Adrenal gland (tissue), 19 donors: ENCODE measurements at places on chromosomes 12 and 14. TPM values are rescaled to one million over a fixed set of nuclear protein-coding genes. Genes with fewer than 3 reads are reported as not detected.

- H3K27ac ChIP-seq: no peak overlapping the region
- no peaks in the 10 kb centered on the region for H3K27me3 ChIP-seq
- no peak for DNase-seq
- H3K4me1 ChIP-seq: peaks cover 65% of the 10 kb centered on the region
Observed at GRCh38 chr12:116186482-116187150, 90.9 kb downstream of the MED13L start.

DNA sequence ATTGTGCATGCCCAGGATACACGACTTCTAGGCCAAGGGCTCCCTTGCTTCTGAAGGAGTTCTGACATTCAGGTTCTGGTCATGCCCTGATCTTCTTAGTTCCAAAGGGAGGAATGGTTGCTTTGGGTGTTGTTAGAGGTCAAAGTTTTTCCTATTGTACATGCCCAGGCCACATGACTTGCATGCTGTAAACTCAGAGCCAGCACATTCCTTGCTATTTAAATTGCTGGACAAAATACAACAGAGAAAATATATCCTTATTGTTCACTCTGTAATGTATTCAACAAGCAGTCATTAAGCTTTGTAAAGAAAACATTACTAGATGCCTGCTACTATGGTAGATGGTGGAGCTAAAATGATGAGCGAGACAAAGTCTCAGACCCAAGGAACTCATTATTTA is 71.2 kb upstream of the COCH start:
- no peak overlapping the region for H3K27ac ChIP-seq
- no peak for DNase-seq
- H3K36me3 ChIP-seq: no peaks in the 10 kb centered on the region

- DNase-seq: no peak
- H3K27ac ChIP-seq: no peak overlapping the region
- H3K4me3 ChIP-seq: no peak overlapping the region
- H3K36me3 ChIP-seq: no peaks in the 10 kb centered on the region
- peaks cover 12% of the 10 kb centered on the region for H3K4me1 ChIP-seq
Observed at GRCh38 chr14:68178282-68178681, 358.7 kb downstream of the RAD51B start.

DNA sequence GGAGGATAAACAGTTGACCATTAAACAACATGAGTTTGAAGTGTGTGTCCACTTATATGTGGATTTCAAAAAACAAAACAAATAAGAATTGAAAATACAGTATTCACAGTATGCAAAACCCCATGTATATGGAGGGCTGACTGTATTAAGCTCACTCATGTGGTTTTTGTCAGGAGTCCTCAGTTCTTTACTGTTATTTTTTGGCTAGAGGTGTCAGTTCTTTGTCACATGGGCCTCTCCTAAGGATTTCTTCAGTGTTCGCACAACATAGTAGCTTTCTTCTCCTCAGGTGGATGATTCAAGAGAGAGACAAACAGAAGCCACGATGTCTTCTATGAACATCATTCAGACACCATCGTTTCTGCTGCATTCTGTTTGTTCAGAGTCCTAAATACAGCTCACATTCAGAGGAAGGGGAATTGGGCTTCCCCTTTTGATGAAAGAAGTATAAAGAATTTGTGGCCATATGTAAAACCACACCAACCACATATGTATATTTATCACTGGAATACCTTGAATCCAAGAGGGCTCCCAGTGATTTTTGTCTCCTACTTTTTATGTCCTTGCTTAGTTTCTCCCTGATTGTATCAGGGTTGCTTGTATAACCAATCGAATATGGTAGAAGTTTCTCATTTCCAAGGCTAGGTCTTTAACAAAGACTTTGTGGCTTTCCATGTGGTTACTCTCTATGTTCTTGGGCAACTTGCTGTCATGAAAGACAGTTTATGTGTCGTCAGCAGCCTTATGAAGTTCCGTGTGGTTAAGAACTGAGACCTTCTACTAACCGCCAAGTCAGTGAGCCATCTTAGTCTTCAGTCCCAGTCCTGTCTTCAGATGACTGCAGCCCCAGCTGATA is 18.9 kb downstream of the MNAT1 start:
- H3K4me1 ChIP-seq: peaks cover 19% of the 10 kb centered on the region
- H3K36me3 ChIP-seq: no peaks in the 10 kb centered on the region
- H3K4me3 ChIP-seq: no peak overlapping the region
- H3K27ac ChIP-seq: no peak overlapping the region
- H3K27me3 ChIP-seq: no peaks in the 10 kb centered on the region

The BHLHE41 gene
- 35.1 TPM for polyA plus RNA-seq

The WDHD1 gene
- 0.64 TPM for polyA plus RNA-seq

- DNase-seq: no peak
- H3K27ac ChIP-seq: no peak overlapping the region
- H3K36me3 ChIP-seq: no peaks in the 10 kb centered on the region
- H3K4me3 ChIP-seq: no peak overlapping the region
Observed at GRCh38 chr12:110065540-110065939, 17.2 kb upstream of the C12orf76 start.

DNA sequence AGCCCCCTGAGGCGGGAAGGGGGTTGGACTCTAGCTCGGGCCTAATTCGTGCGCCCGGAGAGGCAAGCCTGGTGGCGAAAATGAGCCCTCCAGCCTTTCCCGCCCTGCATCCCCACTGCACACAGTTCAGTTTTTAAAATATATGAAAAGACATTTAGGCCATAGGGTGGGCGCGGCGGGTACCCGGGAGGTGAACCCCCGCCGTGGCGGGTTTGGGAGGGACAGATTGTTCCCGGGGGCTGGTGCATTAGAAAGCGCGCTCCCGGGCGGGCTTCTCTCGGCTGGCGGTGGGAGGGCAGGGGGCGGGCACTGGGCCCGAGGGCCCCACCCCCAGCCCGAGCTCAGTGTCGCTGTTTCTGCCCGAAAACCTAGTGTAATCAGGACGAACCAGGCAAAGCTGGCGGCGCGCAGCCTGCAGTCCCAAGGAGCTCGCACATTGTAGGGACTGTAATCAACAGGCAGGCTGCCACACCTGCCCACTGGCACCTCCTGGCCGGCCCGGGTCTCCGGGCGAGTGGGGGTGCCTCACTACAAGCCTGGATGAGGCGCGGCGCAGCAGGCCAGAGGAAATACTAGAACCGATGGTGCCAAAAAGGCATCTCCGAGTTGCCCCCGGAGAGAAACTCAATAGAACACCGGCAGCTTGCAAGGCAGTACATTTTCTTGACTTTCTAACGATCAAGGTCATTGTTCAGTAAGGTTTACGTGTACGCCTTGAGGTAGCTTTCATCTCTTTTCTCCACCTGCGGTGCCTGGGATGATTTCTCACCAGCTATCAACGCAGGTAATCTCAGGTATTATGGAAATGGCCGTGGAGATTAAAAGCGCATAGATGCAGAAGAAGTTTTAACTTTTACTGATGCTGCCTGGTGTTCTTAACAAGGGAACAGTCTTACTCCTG is 764 bp upstream of the SPTB start:
- peaks cover 17% of the 10 kb centered on the region for H3K4me1 ChIP-seq
- H3K27me3 ChIP-seq: peaks cover 18% of the 10 kb centered on the region
- H3K4me3 ChIP-seq: peak overlapping the region; percentile 22
- H3K27ac ChIP-seq: no peak overlapping the region
- DNase-seq: peak; percentile 70
- no peaks in the 10 kb centered on the region for H3K36me3 ChIP-seq

DNA sequence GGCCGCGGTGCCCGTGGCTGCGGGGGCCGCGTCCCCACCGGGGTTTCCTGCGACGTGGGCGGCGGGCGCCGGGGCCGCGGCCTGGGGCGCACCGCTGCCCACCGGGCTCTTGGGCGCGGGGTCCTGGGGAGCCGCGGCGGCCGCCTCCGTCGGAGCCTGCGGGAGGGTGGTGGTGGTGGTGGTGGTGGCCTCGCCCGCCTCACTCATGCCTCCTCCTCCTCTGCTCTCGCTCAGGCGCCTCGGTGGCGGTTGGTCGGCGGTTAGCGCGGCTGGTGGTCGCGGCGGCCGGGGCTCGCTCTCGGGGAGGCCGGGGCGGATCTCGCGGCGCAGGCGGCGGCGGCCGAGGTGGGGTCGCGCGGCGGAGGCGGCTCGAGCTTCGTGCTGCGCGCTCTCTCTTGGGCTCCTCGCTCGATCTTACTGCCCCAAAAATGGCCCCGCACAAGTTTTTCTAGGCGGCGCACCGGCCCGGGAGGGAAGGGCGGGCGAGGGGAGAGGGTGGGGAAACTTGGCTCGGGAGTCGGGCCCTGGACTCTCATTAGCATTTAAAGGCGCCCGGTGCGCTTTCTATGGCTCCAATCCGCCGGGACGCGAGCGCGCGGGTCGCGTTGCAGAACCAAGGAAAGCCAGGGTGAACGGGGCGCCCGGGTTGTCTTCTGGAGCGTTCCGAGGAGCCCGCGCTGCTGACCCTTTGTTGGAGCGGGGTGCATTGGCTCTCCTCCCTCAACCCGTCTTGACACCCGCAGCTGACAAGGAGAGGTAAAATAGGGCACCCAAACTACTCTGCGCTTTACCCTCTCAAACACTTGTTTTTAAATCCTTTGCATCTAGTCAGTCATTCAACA is at the start of gene YBX3:
Gene YBX3 (minus strand): TSS at position 419 of the 842 bp plus-strand sequence. CDS start 212 bp downstream, at position 207.
- H3K4me3 ChIP-seq: peak within 1 kb of the TSS; percentile 91
- DNase-seq: peak; percentile 90
- H3K27ac ChIP-seq: peak within 1 kb of the TSS; percentile 92
- no peaks in the 10 kb centered on the region for H3K27me3 ChIP-seq
- peaks cover 17% of the 10 kb centered on the region for H3K4me1 ChIP-seq
- no peaks in the 10 kb centered on the region for H3K36me3 ChIP-seq

DNA sequence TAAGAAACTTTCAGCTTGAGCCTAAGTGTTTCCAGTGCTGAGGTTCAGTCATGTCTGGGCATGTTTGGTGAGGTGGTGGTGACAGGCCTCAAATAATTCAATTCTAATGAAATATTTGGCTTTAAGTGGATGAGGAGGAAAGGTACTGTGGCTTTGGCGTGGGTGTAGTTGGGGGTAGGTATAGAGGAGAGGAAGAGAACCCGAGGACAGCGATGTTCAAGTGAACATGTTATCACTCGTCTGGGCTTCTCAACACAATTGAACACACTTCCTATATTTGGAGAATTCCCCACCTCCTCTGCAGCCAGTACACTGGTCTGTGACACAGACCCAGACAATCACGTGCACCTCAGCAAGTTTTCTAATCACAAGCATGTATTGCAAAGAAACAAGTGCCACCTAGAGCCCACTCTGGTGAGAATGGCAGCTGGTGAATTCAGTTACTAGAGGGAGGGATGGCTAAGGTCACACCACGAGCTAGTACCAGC is 53.0 kb downstream of the IFNG-AS1 start:
- no peaks in the 10 kb centered on the region for H3K27me3 ChIP-seq
- no peak overlapping the region for H3K4me3 ChIP-seq
- H3K4me1 ChIP-seq: no peaks in the 10 kb centered on the region
- no peak overlapping the region for H3K27ac ChIP-seq
- no peaks in the 10 kb centered on the region for H3K36me3 ChIP-seq
- DNase-seq: no peak

GRCh38 chr12:32418903-32419519 is 19.7 kb downstream of the FGD4 start:
- DNase-seq: no peak
- H3K27me3 ChIP-seq: no peaks in the 10 kb centered on the region
- H3K4me1 ChIP-seq: no peaks in the 10 kb centered on the region
- H3K36me3 ChIP-seq: no peaks in the 10 kb centered on the region
- H3K4me3 ChIP-seq: no peak overlapping the region

DNA sequence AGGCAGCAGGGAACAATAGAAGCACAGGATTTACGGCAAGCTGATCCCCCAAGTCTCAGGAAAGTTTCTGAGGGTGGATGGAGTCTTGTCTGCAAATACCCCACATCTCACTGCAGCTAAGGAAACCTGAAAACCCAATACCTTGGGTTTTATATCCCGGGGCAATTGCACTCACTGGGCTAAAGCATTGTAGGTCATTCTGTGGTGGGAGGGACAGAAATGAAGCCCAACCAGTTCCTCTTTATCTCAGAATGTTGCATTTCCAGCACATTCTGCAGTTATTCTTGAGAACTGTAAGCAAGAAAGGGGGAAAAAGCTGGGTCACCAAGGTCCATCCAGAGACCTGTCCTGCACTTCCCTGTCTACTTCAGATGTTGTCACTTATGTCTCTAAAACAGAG is 39.8 kb downstream of the C12orf42 start:
- no peak overlapping the region for H3K4me3 ChIP-seq
- H3K4me1 ChIP-seq: no peaks in the 10 kb centered on the region
- no peaks in the 10 kb centered on the region for H3K36me3 ChIP-seq
- DNase-seq: no peak

DNA sequence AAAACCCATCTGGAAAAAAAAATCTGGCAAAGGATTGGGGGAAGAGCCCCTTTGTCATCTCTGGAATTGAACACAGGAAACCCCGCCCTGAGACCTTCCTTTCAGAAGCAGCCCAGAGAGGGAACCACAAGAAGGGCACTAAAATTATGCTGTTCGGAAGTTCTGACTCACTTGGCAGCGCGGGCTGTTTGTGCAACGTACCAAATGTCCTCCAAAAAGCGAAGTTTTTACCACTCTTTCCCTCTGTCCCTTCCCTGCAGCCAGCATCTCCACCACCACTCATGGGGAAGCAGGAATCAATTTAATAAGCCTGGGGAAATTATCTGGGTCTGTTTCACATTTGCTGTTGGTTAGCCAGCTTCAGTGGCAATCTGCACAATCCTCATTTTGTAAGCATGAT is 3.2 kb upstream of the SYNE3 start:
- H3K27ac ChIP-seq: no peak overlapping the region
- peaks cover 69% of the 10 kb centered on the region for H3K4me1 ChIP-seq
- no peaks in the 10 kb centered on the region for H3K27me3 ChIP-seq
- peak; percentile 90 for DNase-seq
- no peaks in the 10 kb centered on the region for H3K36me3 ChIP-seq
- H3K4me3 ChIP-seq: no peak overlapping the region

The JAG2 gene
- polyA plus RNA-seq: 0.93 TPM
